CD4-positive, alpha-beta T cell treated with Interleukin-15 for 4 hours (primary cell): ENCODE measurements at places on chromosomes 6 and 20.

DNA sequence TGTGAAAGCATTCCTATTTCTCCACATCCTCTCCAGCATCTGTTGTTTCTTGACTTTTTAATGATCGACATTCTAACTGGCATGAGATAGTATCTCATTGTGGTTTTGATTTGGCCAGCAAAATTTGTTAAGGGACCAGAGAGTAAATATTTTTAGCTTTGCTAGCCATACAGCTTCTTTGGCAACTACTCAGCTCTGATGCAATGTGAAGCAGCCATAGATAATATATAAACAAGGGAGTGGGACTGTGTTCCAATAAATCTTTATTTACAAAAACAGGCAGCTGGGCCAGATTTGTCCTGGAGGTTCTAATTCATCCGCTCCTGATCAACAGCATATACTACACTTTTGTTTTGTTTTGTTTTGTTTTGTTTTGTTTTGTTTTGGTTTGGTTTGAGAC, 202.9 kb downstream of the ZNF217 start:
- DNase-seq, result no peak

DNA sequence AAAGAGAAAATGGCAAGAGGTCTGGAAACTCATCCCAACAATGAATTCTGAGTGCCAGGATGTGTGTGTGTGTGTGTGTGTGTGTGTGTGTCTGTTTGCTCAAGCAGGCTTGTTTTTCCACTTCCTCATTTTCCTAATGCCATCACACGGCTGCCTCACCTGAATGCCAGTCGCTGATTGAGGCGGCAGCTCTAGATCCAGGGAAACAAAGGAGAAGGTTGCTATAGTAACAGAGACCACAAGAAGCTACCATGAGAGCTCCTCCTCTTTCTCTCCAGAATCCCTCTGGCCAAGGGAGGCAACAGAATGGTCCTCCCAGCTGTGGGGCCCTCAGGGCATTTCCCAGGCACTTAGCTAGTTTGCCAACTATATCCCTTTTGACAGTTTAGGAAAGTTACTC, 241.1 kb upstream of the TSHZ2 start:
- no peak for DNase-seq

GRCh38 chr6:15534974-15535373, 127.9 kb downstream of the DTNBP1 start:
- no peak for DNase-seq

DNA sequence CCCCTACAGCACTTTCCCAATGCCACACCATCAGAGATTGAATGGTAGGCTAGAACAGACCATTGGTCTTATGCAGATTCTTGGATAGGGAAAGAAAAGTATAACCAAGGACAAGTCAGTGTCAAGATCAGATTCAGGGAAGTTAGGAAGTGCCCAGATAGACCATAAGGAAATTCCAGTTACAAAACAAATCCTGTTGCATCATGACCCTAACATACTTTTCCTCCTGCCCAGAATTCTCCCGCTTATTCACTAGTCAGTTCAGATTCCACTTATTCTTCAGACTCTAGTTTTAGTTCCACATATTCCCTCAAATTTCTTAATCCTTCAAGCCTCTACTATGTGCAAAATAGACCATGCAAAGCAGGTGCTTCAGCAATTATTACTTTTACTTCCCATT, 20.7 kb downstream of the METTL24 start:
- DNase-seq, result no peak

GRCh38 chr6:140670021-140670420, 1295.6 kb upstream of the CITED2 start:
- no peak for DNase-seq

DNA sequence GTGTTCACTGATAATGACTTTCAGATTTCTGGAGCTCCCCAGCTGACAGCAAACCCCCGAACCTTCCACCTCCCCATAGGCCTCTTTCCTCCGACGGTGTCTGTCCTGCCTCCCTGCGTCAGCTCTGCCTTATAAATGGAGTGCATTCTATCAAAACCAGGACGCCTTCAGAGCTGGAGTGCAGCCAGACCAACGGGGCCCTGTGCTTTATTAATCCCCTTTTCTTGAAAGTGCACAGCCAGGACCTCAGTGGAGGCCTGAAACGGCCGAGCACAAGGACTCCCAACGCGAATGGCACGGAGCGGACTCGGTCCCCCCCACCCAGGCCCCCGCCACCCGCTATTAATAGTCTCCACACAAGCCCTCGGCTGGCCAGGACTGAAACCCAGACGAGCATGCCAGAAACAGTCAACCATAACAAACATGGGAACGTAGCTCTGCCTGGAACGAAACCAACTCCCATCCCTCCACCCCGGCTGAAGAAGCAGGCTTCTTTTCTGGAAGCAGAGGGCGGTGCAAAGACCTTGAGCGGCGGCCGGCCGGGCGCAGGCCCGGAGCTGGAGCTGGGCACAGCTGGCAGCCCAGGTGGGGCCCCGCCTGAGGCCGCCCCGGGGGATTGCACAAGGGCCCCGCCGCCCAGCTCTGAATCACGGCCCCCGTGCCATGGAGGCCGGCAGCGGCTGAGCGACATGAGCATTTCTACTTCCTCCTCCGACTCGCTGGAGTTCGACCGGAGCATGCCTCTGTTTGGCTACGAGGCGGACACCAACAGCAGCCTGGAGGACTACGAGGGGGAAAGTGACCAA, 42.3 kb upstream of the NAA20 start:
- no peak for DNase-seq

- DNase-seq, result no peak
These were observed 1.1 kb downstream of the DDAH2 start for GRCh38 chr6:31727717-31728671.

DNA sequence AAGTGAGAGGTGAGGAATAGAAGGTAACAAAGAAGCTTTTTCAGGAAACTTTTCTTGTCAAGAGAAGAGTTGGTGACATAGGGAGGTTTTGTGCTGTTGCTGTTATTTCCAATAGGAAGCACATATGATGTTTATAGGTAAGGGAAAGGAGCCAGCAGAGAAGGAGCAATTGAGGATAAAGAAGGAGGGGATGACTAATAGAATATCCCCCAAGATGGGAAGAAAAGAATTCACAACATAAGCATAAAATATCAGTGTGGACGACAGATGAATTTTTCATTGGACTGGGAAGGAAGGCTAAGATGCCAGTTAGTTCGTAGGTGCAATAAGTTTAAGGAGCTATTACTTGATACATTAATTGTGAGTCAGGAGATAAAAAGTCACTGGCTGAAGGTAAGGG, 8.5 kb upstream of the BEND6 start:
- DNase-seq, result no peak

DNA sequence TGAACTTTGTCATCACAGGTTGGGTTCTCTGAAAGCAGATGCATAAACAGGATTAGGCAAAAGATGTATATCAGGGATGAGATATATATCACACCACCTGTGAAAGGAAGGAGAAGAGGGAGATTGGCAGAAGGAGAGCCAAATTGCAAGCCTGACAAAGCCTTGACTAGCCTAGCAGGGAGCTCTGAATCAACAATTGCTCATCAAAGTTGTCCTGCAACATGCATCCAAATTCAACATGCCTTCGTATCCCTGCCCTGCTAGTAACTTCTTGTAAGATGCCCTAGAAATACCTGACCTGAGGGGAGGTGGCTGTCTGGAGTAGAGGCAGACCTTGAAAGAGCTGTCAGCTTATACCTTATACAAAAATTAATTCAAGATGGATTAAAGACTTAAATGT, 207.1 kb upstream of the HTR1E start:
- no peak for DNase-seq

DNA sequence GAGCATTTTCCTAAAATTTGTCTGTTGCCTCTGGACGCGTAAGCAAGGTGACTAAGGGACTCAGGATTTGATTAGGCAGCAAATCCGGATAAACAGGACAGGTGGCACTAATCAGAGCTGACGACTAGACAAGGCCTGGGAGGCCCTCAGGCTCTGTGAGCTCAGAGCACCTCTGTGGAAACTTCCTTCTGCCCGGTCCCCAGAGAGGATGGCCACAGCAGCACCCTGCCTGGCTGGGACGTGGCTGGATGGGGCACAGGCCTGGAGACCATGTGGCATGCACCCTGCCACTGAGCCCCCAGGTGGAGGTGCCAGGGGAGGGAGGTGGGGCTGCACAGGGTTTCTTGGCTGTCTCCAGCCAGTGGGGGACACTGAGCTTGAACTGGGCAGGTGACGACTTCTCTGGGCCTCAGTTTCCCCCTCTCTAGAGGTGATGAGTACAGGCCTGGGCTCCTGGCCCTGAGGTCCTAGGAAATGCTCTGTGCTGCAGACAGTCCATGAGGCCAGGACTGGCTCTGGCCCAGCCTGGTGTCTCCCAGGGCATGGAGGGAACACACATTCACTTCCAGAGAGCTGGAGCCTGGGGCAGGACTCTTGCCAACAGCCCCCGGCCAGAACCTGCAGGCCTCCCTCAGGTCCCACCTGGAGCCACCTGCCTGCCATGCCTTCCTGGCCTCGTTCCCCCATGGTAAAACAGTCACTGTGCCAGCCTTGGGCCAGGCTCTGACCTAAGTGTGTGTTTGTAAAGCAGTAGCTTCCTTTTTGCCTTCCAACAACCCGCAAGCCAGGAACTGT, 39.6 kb upstream of the STX16 start:
- DNase-seq, result no peak

DNA sequence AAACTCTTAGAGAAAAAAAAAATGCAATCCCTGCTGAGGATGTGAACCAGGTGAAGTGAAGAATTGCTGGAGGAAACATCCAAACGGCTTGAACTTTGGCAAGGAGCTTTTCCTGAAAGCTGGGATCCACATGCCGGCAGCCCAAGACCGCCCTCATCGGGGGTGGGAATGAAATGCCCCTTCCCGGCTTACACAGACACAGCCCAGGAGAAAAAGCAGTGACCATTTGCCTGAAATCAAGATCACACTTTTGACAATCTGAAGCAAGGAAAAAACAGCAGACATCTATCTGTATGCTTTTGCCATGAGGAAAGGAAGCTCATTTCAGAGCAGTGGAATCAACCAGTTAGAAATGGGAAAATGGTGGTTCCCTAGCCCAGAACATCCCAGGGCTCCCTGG, 254.5 kb downstream of the TAF4 start:
- no peak for DNase-seq

DNA sequence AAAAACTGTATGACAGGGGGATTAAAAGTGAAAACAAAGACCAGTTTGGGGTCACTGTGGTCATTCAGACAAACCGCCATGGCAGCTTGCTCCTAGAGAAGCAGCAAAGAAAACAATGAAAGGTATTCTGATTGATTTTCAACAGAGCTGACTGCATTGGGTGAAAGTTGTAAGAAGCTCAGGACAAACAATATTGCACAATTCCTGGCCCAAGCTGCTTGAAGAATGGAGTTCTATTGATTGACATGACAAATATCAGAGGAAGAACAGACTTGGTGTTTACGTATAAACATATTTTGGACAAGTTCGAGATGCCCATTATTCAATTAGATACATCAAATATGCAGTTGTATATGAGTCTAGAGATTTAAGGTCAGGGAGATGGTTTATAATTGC, 62.0 kb downstream of the TRIM38 start:
- DNase-seq, result no peak

GRCh38 chr6:7166410-7167293, 58.9 kb downstream of the RREB1 start:
- DNase-seq, result no peak

DNA sequence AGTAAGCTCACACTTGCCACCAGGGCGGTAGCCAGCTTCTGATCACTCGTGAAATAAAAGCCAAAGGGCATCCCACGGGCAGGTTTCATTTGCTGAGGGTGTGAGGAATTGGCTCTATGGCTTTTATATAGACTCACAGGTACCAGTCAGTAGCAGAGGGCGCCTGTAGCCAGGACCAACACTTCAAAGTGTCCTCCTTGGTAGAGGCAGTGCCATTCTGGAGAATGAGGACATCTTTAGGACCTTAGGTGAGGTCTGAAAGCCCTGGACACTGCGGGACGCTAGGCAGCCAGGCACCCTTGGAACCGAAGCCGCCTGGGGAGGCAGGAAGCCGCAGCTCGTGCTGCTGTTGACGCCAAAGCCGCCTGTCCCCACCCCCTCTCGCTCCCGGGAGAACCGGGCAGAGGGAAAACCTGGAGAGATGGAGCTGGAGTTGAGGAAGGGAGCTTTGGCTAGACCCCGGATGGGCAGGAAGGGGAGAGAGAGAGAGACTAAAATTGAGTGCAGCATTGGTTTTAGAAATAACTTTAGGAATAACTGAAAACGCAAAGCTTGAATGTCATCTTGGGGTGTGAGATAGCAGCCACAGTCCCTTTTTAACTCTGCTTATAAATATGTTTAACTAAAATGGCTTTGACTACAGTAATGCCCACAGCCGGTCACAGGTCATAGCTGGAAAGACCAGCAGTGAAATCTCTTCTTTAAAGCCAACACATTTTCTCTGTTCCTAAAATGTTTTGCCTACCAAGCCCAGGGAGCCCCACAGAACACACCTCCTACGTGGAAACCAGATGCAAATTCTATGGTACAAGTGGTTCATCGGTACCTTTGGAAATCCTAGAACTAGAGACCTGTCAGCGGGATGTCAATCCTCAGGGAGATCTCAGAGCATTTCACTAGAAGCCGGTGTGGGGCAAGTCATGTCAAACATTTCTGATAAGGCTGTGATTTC, 128.5 kb upstream of the CDYL start:
- DNase-seq, result no peak

- no peak for DNase-seq
These were observed 11.0 kb upstream of the ARMC12 start for GRCh38 chr6:35725721-35726438.

DNA sequence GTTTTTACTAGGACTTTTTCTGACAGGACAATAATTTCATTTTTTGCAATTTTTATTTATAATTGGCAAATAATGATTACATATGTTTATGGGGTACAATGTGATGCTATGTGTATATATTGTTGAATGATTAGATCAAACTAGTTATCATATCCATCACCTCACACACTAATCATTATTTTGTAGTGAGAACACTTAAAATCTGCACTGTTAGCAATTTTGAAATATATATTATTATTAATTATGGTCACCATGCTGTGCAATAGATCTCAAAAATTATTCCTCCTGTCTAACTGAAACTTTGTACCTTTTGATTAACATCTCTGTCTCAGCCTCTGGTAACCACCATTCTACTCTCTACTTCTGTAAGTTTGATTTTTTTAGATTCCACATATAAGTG, 378.7 kb downstream of the PLCB1 start:
- no peak for DNase-seq
